ENCODE measurements at places on chromosomes 2 and 18. TPM values are rescaled to one million over a fixed set of nuclear protein-coding genes. Genes with fewer than 3 reads are reported as not detected.

Gene FOXD4L1
- total RNA-seq, result 0.11 TPM

Gene RAB17
- total RNA-seq, result 0.92 TPM

Gene HOXD4
- total RNA-seq, result 10.4 TPM

Gene GPR155
- 17.6 TPM for total RNA-seq

Gene GCG
- not detected for total RNA-seq

GRCh38 chr2:224009605-224010315, 29.3 kb downstream of the SERPINE2 start:
- H3K27me3 ChIP-seq, result no peaks in the 10 kb centered on the region
- no peak overlapping the region for H3K4me3 ChIP-seq
- H3K36me3 ChIP-seq, result no peaks in the 10 kb centered on the region
- DNase-seq, result no peak

DNA sequence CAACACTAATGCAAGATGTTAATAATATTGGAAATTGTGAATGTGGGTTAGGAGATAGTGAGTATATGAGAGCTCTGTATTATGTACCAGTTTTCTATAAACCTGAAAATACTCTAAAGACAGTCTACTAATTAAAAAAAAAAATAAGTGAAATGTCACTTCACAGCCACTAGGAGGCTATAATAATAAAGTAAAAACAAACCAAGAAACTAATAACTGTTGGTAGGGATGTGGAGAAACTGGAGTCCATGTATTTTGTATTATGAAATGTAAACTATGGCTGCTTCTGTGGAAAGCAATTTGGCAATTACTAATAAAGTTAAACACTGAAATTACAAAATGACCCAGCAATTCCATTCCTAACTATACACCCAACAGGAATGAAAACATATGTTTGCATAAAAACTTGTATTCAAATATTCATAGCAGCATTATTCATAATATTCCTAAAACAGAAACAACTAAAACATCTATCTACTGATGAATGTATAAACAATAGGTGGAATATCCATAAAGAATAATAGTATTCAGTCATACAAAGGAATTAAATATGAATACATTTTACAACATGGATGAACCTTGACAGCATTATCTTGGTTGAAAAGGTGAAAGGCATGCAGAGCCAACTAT, 36.2 kb downstream of the CCDC178 start:
- no peak overlapping the region for H3K4me3 ChIP-seq
- H3K4me1 ChIP-seq, result no peaks in the 10 kb centered on the region
- H3K36me3 ChIP-seq, result no peaks in the 10 kb centered on the region
- DNase-seq, result no peak

GRCh38 chr2:62315476-62315875, 119.6 kb downstream of the B3GNT2 start:
- H3K27me3 ChIP-seq, result no peaks in the 10 kb centered on the region
- no peak overlapping the region for H3K27ac ChIP-seq
- peaks cover 8% of the 10 kb centered on the region for H3K4me1 ChIP-seq

DNA sequence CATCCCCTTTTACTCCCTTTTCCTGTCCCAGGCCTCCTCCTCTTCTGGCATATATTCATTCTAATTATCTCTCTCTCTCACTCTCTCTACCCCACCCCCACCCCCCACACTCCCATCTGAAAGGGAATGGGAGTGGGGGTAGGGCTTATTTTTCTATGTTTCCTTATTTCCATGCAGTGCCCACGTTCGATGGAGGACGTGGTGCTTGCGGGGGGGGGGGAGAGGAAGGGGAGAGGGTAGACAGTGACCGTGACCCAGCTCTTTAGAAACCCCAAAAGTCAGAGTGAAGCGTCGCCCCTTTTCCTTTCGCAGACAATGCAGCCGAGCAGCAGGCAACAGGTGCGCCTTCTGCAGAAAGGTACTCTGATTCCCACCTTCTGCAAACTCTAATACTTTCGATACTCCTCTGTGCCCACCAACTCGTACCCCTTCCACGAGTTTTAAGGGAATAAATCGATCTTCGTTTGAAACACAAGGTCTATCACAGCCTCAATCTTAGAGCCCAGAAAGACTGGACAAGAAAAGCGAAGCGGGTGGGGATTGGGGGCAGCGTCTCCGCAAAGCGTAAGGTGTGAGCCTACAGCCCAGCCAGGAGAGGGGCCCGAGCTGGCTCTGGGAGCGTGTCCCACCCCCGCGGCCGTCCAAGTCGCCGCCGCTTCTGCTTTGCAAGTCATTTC, 891 bp upstream of the NR4A2 start:
- peaks cover 14% of the 10 kb centered on the region for H3K36me3 ChIP-seq
- H3K27ac ChIP-seq, result peak overlapping the region; percentile 99
- no peaks in the 10 kb centered on the region for H3K27me3 ChIP-seq
- no peak for DNase-seq
- H3K4me1 ChIP-seq, result no peaks in the 10 kb centered on the region

- no peaks in the 10 kb centered on the region for H3K36me3 ChIP-seq
- no peaks in the 10 kb centered on the region for H3K27me3 ChIP-seq
- H3K27ac ChIP-seq, result no peak overlapping the region
- DNase-seq, result no peak
These were observed 47.2 kb downstream of the HIBCH start for GRCh38 chr2:190272457-190272842.

Data from adrenal gland (tissue), 19 donors.